PC-9 (cell line): ENCODE measurements at places on chromosomes 5 and 9. TPM values are rescaled to one million over a fixed set of nuclear protein-coding genes. Genes with fewer than 3 reads are reported as not detected.

GRCh38 chr5:121029536-121030245, 565.6 kb downstream of the PRR16 start:
- H3K4me1 ChIP-seq: no peaks in the 10 kb centered on the region
- H3K4me3 ChIP-seq: no peak overlapping the region
- H3K36me3 ChIP-seq: no peaks in the 10 kb centered on the region
- no peak for DNase-seq
- no peak overlapping the region for H3K27ac ChIP-seq

GRCh38 chr9:27110181-27110580, 1.2 kb downstream of the TEK start:
- H3K27me3 ChIP-seq: no peaks in the 10 kb centered on the region
- no peak for DNase-seq
- no peaks in the 10 kb centered on the region for H3K36me3 ChIP-seq
- H3K4me3 ChIP-seq: no peak overlapping the region
- no peak overlapping the region for H3K27ac ChIP-seq
- peaks cover 10% of the 10 kb centered on the region for H3K4me1 ChIP-seq

- H3K36me3 ChIP-seq: peaks cover 16% of the 10 kb centered on the region; the same call in 1 of the 2 replicates
- peaks cover 9% of the 10 kb centered on the region for H3K4me1 ChIP-seq
- DNase-seq: peak; percentile 65
- no peak overlapping the region for H3K27ac ChIP-seq
These were observed 5.1 kb downstream of the GLRX start for GRCh38 chr5:95817430-95817829.

The GALNT12 gene
- 50.3 and 52.9 TPM in 2 replicates for total RNA-seq

The TMEFF1 gene
- 1.1 and 1.7 TPM in 2 replicates for total RNA-seq

DNA sequence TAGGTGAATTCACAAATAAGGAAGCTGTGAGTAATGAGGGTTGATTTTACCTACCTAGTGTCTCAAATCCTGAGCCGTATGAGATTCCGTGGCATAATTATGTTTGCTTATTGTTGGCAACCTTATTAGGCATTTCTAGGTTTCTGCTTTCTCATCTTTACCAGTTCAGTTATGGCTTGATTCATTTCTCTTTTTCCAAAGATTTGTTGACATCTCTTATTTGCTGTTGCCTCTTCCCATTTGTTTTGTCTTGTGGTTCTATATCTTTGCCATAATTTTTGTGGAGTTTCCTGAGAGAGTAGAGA, 470 bp downstream of the IL31RA start:
- H3K36me3 ChIP-seq: no peaks in the 10 kb centered on the region
- H3K27me3 ChIP-seq: no peaks in the 10 kb centered on the region
- H3K4me3 ChIP-seq: no peak overlapping the region
- no peak overlapping the region for H3K27ac ChIP-seq

The SH3TC2 gene
- 32.1 and 38.8 TPM in 2 replicates for total RNA-seq
